ENCODE measurements at places on chromosomes 3 and 15.

GRCh38 chr3:81726132-81726531, 35.3 kb downstream of the GBE1 start:
- no peak for DNase-seq

DNA sequence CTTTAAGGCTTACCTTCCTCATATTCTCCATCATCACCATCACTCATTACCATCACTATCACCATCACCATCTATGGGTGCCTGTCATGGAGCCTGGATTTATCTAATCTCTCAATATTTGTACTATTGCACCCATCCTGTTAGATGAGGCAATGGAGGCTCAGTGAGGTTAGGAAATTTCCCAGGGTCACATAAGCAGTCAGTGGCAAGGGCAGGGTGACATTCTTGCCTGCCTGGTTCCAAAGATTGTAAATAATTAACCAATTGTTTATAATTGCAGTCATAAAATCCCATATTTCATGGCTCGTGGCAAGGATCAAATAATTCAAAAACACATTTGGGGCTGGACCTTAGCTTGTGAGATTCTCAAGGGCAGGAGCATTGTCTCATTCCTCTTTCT, 55.2 kb downstream of the MGLL start:
- no peak for DNase-seq

GRCh38 chr15:89732451-89733172, 18.4 kb downstream of the MESP1 start:
- no peak for DNase-seq

GRCh38 chr15:100308608-100309007, 33.2 kb downstream of the ADAMTS17 start:
- no peak for DNase-seq

DNA sequence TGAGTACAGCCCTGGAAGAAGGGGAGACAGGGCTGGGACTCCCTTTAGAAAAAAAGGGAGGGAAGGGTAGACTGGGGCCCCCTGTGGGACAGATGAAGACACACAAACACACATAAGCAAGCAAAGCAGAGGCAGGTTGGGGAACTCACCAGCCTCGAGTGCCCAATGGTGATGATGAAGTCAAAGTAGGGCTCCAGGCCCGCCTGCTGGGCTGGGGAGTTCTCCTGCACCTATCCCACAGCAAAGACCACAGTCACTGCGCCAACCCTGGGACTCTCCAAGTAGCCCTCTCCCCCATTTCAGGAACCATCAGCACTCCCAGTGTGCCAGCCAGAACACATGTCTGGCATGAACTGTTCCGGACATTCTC, 4.1 kb downstream of the GORASP1 start:
- DNase-seq, result no peak

- no peak for DNase-seq
Measured at GRCh38 chr15:97566961-97567360, 393.5 kb upstream of the ARRDC4 start.

DNA sequence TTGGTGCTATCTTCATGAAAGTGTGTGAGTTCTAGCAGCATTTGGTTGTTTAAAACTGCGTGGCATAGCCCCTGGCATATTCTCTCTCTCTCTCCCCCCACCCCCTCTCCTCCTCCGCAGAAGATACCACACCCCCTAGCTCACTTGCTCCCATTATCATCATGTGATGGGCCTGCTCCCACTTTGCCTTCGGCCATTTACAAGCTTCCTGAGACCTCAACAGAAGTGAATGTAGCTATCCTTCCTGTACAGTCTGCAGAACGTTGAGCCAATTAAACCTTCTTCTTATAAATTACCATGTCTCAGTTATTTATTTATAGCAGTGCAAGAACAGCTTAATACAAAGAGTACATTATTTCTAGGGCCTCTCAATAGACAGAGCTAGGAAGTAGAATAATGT, 1032.5 kb upstream of the CADM2 start:
- DNase-seq, result no peak

GRCh38 chr15:38207621-38208020, 45.0 kb upstream of the SPRED1 start:
- DNase-seq, result no peak

DNA sequence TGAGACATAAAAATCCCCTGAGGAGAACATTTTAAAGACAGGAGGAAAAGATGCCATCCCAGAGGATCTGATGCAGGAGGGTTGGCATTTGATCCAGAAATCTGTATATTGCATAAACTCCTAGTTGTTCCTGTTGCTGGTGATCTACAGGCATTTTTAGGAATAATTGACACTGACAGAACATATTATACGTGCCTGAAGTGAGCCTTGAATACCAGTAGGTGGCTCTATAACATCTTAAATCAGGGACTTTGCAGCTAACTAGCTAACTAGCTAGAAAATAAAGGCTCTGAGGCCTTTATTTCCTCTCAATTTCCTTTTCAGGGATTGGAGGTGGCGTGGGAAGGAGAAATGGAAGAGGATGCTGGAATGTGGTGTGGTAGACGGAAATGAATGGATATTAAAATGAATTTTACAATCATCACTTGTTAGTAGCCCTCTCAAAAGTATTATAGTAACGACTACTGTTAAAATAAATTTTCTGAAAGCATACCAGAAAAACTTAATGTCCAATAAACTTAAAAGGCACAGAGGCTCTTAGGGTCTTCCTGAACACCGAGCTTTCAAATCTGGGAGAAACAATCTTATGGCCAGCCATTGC, 73.8 kb upstream of the ZBED2 start:
- no peak for DNase-seq

Data from stimulated activated CD8-positive, alpha-beta memory T cell treated with anti-CD3 and anti-CD28 coated beads, Interleukin-15, amount 100 ng/mL, for 24 hours (primary cell).